Right hindlimb (tissue), 1 donor: ENCODE measurements at places on chromosomes 4 and X.

DNA sequence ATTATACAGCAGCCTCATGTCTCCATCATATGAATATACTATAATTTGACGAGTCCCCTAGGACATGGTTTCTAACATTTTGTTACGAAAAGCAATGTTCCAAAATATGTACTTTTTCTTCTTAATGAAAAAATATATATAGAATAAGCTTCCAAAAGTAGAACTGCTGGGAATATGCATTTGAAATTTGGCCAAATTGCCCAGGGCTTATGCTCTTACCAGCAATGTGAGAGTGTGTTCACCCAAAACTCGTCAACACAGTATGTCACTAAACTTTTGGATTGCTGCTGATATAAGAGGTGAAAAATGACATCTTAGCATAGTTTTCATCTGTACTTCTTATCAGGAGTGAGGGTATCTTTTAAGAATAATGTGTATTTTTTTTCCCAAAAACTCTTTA lies 64.6 kb upstream of the STIM2 start:
- DNase-seq, result no peak

GRCh38 chr4:143251779-143252178 lies 67.1 kb downstream of the USP38 start:
- no peak for DNase-seq

DNA sequence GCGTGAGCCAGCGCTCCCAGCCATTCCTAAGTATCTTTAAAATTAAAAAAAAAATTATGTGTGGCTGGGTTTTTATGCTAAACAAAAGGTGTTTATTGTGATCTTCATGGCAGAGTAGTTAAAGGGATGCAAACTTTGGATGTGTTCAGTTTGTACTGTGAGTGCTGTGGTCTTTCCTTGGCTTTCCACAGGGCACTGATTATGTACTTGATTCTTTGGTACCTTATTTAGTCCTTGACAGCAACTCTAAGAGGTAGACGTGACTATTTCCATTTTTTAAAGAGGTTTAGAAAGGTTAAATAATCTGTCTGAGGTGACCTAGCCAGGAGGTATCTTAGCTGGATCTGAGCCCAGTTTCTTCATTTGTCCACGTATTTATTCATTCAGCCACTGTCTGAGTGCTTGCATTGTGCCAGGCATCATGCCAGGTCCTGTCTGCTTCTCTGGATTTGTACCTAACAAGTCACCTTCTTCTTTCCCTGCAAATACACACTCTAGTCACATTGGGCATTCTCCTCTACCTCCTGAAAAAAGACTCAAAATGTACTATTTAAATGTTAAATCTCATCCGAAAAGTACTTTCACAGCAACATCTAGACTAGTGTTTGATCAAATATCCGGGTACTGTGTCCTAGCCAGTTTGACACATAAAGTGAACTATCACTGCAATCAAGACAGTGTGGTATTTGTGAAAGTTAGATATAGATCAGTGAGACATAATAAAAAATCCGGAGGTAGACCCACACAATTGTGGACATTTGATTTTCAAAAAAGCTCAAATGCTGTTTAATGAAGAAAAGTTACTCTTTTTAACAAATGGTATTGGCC lies 31.5 kb downstream of the WWC2 start:
- no peak for DNase-seq

GRCh38 chr4:6616087-6616995 lies 24.1 kb upstream of the MRFAP1 start:
- DNase-seq, result no peak

DNA sequence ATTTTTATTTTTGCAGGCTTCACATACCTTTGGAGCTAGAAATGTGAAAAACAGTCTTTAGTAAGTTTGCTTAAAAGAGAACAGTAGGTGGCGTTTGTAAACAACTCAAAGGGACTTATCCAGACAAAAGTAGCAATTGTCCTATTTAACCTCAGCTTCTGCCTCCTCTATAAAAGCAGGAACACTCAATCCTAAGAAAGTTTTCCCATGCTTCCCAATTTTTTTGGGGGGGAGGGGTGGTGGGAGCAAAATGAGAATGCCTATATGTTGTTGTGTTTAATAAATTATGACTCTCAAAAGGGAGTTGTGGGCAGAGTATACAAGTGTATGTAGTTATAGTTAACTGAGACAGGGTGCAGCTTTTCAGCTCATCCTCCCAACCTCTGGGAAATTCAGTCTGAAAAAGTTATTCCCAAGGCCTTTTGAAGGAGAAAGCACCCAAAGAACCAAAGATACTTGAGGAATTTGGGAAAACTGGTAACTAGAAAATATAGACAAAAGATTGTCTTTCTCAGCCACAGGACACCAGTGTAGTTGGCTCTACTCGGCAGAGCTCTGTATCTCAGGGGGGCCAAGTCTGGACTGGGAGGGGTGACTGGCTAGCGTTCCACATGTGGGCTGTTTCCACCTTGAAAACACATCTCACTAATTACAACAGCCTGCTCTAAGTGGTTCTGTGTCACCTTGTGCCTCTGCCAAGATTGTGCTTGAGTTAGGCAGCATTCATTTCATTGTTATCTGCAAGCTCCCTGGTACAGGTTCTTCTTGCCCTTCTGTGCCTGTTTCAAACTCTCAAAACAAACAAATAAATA lies 2.8 kb downstream of the SFRP2 start:
- no peak for DNase-seq

DNA sequence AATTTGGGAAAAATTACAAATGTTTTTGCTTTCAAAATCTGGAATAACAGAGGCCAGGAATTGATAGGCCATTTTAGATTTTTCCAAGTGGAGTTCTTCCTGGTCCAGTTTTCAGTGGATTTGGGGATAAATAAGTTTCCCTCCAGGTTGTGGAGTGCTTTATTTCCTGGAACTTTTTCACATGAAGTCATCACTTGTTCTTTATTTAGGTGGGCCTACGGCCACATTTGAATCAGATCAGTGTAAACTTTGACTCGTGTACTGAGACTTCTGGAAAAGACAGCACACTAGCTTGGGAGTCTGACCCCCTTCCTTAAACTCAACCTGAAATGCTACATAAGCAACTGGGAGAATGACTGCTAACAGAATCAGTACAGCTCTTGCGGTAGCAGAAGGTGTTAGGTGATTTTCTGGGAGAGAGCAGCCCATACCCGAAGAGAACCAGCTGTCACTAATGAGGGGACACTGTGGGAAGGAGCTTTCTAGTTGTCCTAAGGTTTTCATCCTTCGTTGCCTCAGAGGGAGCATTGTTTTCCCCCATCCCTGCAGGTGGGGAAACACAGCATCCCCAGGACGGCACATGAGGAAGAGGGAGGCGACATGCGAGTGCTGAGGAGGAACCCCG lies 235.2 kb upstream of the FAT1 start:
- DNase-seq, result no peak

- no peak for DNase-seq
Measured at GRCh38 chr4:7632341-7632740, 197.6 kb upstream of the PSAPL1 start.

GRCh38 chrX:57070185-57070984 lies 51.0 kb downstream of the SPIN2B start:
- no peak for DNase-seq

DNA sequence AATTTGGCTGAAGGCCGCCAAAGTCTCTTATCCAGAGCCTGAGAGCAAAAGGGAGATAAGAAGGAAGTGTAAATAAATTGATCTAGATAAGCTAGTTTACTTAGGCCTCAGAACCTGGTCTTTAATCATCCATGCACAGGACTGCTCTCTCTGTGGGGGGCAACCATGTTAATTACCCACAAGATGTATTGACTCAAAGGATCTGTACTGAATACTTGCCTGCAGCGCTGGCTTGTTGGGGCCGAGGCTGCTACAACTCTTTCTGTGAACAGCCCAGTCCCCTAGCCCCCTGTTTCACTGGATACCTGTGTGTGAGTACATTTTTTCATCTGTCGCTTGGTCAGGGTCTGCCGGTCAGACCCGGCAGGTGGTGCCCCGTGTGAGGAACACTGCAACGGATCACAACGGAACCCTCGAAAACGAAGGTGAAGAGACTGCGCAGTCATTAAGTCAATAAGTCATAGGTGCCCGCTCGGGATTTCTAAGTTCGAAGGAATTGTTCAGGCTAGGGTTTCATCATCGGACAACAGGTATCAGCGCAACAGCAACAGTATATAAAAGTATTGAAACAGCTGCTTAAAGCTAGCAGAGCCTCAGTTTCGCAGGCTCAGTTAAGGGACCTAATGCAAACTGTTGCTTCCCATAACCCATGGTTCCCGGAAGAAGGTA lies 8.3 kb downstream of the MAGEA11 start:
- no peak for DNase-seq

DNA sequence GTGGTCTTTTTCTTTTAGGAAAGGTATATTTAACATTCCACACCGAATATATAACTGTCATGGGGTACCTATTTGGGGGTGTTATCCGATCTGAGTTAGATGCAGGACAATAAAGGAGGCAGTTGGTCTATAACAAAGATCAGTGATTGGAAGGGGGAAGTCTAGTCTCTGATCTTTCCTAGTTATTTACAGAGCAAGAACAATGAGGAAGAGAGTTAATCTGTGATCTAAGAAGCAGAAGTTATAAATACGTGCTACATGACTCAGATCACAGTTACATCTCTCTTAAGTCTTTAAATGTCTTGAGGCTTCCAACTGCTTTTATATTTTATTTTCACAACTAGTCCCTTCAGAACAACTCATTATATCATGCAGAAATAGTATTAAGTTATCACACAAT lies 33.2 kb upstream of the ARMCX4 start:
- no peak for DNase-seq

DNA sequence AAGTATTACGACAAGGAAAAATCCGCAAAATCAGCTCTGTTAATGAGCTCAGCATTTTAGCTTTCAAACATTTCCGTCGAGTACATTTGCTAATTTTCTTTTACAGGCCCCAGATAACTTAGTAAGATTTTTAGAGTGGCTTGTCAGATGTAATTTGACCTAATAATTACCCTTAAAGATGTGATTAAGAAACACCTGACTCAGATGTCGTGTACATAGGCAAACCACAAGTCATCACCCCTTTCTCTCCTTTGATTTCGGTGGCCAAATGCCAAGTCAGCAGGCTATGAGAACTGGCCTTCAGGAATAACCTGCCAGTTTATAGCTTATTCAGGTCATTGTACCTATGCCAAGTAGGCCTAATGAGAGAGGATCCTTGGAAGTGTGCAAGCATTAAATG lies 369.6 kb downstream of the PCDH7 start:
- no peak for DNase-seq

DNA sequence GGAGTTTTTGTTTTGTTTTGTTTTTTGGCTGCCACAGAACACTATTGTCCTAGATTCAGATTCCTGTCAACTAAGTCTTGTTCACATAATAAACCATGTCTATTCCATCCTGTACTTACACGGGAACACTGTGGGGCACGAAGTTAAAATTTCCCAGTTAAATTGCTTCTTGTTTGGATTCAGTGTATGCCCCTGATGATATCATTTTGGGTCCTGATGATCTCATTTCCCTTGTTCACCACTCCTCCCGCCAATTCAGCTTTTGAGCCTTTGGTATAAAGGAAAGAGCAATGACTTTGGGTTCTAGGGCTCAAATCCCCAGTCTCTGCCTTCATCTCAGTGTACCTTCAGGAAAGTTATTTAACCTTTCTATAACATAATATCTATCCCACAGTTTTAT lies 333.5 kb downstream of the FBXW7 start:
- no peak for DNase-seq

- no peak for DNase-seq
Measured at GRCh38 chrX:107775000-107775733, 420 bp downstream of the TSC22D3 start.

DNA sequence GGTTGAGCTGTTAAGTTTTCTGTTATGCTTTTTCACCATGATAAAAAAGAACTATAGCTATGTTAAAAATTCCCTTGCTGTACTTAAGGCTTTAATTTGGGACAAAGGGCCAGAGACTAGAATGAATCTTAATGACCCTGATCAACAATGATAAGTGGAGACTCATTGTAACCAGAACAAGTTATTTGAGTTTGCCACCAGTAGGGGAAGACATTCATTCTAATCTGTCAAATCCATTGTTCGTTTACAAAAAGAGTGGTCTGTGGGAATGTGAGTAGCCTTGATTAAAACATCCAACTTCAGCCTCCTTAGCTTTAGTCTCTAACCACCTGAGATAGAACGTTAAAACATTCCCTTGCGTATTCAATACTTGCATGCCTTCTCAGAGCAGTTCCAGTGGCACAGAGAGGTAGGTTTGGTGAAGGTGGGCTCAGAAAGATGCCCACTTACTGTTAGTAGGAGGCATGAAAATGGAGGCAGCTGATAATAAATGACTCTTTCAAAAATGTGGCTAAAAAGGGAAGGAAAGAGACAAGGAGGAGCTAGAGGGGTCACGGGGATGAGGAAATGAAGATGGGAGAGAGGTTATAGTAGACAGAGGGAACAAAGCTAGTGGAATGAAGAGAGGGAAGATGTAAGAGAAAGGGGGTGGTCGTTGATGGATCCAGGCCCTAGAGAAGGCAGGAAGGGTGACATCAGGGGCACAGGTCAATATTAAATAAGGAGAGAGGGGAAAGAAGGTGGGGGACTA lies 66.2 kb downstream of the EGF start:
- no peak for DNase-seq

DNA sequence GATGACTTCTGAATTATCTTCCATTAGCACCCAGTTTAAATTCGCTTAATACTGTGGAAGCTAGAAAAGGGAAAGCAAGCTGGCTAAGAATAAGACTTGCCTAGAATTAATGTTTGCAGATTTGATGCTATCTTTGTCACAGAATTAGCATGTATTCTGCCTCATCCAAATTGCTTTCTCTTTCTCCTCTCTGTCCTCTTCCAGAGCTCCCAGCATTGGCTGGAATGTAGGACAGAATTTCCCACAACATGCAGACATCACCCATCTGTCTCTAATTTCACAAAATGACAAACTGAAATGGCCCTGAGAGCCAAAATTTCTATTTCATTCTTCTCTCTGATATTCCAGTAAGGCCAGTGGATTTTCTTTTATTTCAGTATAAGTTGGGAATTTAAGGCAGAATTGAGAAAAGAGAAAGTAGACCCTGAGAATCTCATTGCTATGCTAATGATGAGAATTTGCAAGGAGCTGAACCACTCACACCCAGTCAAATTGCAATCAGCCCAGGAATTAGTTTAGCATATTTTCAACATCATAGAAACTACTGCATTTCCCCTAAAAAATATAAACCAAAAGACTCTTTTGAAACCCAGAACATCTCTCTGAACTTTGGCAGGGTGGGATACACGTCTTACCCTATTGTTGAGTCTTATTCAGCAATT lies 188.8 kb downstream of the RCHY1 start:
- no peak for DNase-seq

- no peak for DNase-seq
Measured at GRCh38 chr4:53365121-53365485, 758 bp downstream of the SCFD2 start.

DNA sequence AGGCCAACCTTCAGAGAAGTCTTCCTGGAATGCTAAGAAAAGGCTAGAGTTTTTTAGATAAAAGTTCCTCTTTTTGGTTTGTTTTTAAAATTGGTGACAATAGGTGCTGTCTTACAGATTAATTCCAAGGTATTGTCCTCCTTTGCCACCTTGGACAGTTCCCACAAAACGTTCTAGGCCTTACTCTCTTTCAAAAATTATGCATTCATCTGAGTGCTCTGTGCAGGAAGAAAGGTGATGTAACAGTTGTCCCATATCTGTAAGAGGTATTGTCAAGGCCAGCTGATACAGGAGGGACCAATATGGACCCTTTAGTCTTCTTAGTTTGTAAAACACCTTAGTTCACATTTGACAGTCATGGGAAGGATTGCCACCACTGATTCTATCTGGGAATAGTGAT lies 15.9 kb upstream of the CXCL5 start:
- no peak for DNase-seq

GRCh38 chr4:147480891-147481576 lies at the start of gene EDNRA:
Gene EDNRA (plus strand): TSS chr4:147481097. CDS start chr4:147485682, 4,585 bp downstream.
- DNase-seq, result peak; percentile 78

GRCh38 chr4:35695421-35695820 lies 548.9 kb downstream of the ARAP2 start:
- DNase-seq, result no peak

- DNase-seq, result no peak
Measured at GRCh38 chrX:1524874-1525582, 12.0 kb downstream of the P2RY8 start.
